ENCODE measurements at places on chromosomes 2 and 18.

DNA sequence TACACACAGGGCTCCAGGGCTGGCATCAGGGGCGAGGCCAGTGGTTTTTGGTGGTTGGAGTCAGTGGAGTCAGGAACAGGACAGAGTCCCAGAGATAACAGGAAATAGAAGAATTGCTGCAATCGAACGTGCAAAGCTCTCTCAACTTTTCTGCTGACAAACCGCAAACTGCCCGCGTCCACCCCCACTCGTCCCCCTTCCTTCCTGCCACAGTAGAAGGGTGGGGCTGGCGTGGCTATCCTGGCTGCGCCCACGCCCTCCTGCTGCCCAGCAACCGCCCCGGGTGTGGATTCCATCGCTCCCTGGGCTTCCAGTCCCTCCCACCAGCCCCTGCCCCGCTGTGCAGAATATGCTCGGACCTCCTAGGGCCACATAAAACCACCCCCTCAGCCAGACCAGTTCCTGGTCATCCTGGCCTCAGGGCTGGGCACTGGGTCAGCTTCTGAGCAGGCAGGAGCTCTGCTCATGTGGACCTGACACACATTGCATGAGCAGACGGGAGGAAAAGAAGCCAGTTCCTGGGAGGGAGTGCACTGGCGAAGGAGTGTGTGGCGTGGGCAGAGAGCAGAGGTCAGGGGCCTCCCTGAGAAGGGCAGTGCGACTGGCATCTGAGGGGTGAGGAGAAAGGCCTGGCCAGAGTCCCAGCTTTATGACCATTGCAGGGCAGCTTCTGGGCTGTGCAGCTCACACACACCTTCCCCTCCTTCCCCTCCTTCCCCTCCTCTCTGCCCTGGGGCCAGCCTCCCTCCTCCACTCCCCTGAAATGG lies 85.4 kb upstream of the ATG16L1 start:
- no peak for DNase-seq

GRCh38 chr2:178870703-178871102 lies 63.5 kb upstream of the TTN start:
- DNase-seq, result no peak

DNA sequence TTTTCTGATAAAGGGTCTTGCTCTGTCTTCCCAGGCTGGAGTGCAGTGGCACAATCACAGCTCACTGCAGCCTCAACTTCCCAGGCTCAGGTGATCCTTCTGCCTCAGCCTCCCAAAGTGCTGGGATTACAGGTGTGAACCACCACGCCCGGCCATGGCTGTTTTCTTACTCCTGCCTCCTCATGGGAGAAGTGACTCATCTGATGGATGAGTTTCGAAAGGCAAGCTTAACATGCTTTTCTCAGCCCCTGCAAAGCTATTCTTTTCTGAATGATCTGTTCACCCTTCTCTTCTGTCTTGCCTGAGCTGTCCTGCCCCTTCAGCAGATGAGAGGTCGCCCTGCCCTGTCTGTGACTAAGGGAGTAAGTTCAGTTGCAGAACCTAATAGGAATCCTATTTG lies 929 bp upstream of the CREG2 start:
- no peak for DNase-seq

DNA sequence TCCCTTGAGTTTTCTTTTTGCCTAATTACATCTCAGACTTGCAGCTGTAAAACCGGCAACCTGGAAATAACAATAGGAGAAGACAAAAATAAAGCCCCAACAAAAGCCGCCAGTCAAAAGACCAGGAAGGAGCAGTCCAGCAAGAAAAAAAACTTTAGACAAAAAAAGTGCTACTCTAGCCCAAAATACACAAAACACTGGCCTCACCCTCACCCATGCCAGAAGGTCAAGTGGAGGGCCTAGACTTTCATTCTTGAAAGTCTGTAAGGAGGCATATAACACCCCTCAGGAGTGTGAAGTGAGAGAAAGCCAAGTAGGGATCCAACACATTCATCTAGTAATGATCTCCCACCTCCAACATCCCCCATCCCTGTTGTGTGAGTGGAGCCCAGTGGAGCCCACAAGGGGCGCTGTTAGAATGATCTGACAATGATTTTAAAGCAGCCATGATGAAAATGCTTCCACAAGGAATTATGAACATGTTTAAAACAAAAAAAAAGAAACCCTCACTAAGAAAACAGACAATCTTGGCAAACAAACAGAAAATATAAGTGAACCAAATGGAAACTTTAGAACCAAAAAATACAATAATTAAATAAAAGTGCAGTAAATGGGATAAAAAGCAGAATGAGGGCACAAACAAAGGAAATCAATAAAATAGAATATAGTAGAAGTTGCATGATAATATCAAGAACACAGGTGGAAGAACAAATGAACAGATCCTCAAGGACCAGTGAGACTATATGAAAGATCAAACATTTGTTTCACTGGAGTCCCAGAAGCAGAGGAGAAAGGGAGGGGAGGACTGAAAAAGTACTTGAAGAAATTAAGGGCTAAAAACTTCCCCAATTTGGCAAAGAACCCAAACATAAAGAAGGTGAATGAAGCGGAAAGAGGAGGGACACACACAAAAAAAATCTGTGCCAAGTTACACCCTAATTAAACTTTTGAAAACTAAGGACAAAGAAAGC lies 23.9 kb downstream of the SESTD1 start:
- no peak for DNase-seq

DNA sequence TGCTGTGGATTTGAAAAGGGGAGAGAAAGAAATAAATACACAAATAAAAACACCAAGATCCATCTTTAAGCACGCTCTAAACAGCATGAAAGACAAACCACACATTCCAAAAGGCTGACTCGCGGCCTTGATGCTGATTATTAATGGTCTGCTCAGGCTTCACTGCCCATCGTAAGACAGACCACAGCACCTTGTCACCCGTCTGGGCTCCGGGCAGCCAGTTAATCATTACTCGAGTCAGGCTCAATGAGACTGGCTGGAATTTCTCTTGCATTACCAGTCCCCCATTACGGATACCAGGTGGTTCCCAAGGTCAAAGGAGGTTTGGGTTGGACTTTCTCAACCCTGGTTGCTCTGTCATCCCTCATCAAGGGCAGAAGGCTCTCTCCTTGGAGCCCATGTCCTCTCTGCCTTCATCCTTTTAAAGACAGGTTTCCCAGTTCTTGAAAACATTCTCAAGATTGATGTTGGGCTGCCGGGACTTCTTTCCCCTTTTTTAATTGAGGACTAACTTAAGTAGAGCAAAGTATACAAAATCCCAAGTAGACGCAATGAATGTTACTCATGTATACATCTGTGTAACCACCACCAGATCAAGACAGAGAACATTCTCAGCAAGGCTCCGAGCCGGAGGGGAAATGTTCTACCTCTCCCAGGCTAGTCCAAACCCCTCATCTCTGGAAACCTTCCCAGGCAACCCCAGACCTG lies 8.1 kb downstream of the SMAD7 start:
- no peak for DNase-seq

- DNase-seq, result no peak
Observed at GRCh38 chr2:15580451-15580850, 11.2 kb upstream of the DDX1 start.

- no peak for DNase-seq
Observed at GRCh38 chr2:118842661-118843482, 4.6 kb downstream of the EN1 start.

DNA sequence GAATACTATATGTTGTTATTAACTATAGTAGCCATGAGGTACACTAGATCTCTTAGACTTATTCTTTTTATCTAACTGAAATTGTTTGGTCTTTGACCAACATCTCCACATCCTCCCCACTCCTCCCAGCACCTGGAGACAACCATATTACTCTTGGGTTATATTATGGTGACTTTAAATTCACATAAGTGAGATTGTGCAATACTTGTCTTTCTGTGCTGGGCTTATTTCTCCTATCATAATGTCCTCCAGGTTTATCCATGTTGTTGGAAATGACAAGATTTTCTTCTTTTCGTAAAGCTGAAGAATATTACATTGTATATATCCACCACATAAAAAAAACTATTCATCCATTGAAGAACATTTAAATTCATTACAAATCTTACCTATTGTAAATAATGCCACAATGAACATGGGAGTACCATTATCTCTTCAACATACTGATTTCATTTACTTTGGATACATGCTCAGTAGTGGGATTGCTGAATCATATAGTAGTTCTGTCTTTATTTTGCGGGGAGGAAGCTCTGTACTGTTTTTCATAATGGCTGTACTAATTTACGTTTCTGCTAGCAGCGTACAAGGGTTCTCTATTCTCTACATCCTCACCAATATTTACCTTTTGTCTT lies 159.2 kb upstream of the SCN7A start:
- DNase-seq, result no peak

DNA sequence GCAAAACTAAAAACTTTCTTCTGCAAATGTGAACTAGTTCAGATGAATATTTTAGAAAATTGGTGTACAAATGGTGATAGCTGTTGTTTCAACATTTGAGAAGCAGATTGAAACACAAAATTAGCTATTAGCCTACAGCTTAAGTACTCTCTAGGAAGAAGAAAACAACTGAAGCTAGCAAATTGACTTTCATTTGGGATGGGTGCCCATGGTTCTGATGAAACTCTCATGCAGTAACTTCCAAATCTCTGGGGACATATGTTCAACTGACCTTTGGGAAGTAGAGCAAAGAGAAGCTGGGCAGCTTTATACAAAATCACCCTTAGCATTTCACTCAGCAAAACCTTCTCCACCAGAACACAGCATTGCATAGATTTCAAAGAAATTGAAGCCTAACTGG lies 119.0 kb downstream of the GALNT13 start:
- DNase-seq, result no peak

DNA sequence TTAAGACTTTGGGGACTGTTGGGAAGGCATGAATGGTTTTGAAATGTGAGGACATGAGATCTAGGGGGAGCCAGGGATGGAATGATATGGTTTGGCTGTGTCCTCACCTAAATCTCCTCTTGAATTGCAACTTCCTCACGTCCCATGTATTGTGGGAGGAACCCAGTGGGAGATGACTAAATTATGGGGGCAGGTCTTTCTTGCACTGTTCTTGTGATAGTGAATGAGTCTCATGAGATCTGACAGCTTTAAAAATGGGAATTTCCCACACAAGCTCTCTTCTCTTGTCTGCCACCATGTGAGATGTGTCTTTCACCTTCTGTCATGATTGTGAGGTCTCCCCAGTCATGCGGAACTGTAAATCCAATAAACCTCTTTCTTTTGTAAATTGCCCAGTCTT lies 11.5 kb upstream of the MBP start:
- no peak for DNase-seq

GRCh38 chr2:114661971-114662939 lies 219.8 kb downstream of the DPP10 start:
- DNase-seq, result no peak

GRCh38 chr2:164794016-164794415 lies 47.6 kb downstream of the COBLL1 start:
- DNase-seq, result no peak

DNA sequence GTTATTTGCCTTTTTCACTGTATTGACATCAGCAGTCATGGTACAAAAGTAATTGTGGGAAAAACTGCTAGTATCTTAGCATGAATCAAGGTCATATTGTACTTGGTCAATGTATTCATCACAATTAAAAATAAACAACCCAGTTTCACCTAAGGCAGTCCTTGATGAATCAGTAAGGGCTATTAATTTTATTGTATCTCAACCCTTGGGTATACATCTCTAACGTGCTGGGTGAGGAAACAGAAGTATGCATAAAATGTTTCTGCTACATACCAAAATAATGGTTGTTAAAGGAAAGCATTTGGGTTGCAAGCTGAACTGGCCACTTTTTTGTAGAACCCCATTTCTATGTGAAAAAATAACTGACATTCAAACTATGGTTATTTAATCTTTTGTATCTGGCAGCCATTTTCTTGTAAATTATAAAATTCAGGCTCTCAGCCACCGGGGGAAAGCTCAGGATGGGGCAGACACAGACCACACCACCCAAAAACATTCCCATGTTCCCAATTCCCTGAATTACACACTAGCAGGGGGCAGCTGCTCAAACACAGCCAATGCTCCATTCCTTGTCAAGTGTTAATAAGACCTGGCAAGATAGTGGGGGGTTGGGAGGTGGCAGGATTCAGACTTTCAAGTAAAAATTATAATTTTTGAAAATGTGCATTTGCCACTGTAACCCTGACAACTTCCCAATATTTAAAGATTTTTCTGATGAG lies 49.3 kb downstream of the OLA1 start:
- no peak for DNase-seq

- no peak for DNase-seq
Observed at GRCh38 chr2:118151831-118152230, 63.6 kb downstream of the INSIG2 start.

- no peak for DNase-seq
Observed at GRCh38 chr2:123696021-123696420, 329.1 kb upstream of the CNTNAP5 start.

GRCh38 chr2:69122271-69122670 lies 109.3 kb downstream of the ANTXR1 start:
- DNase-seq, result no peak

- DNase-seq, result no peak
Observed at GRCh38 chr2:1931003-1931914, 186.9 kb upstream of the PXDN start.

- no peak for DNase-seq
Observed at GRCh38 chr2:210363261-210363660, 48.3 kb upstream of the MYL1 start.

DNA sequence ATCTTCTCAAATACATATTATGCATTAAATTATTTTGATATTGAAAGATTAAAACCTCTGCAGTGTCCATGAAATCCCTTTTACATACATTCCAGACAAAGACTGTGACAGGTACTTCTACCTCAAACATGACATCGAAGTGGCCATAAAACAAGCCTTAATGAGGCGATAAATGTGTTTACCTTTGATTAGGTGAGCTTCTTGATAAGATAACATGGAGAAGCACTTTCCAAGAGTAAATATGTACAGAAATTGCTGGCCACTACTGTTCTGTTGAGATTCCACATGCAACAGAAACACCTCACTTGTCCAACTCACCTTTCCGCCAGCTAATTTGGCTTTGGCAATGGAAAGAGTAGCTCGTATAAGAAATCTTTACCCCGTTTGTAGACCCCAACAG lies 55.2 kb downstream of the ZEB2 start:
- DNase-seq, result no peak

DNA sequence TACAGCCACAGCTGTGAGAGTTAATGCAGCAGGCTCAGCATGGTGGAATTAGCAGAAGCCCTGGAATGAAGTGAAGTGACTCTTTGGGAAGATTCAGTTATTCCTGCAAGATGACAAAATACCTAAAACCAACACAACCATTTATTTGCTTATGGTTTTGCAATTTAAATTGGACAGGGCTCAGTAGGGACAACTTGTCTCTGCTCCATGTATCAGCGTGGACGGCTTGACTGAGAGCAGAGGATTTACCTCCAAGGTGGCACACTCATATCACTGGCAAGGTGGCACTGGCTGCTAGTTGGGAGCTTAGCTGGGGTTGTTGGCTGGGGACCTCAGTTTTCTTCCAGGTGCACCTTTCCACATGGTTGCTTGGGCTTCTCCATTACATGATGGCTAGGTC lies 58.3 kb downstream of the LTBP1 start:
- DNase-seq, result no peak

Data from stimulated activated CD8-positive, alpha-beta memory T cell treated with anti-CD3 and anti-CD28 coated beads, Interleukin-7, amount 100 ng/mL, for 24 hours (primary cell).